Activated CD4-positive, alpha-beta T cell treated with anti-CD3 and anti-CD28 coated beads for 36 hours (primary cell): ENCODE measurements at places on chromosomes 2 and 18. TPM values are rescaled to one million over a fixed set of nuclear protein-coding genes. Genes with fewer than 3 reads are reported as not detected.

GRCh38 chr2:169715379-169716237 lies 18.0 kb upstream of the KLHL23 start:
- DNase-seq: no peak

- no peak for DNase-seq
Observed at GRCh38 chr2:45797451-45798230, 146.2 kb downstream of the PRKCE start.

GRCh38 chr18:45227001-45227742 lies 388.1 kb upstream of the SLC14A2 start:
- no peak for DNase-seq

Gene ALKAL2
- not detected for total RNA-seq

- no peak for DNase-seq
Observed at GRCh38 chr2:23593752-23594459, 208.9 kb downstream of the KLHL29 start.

Gene SIGLEC15
- not detected for total RNA-seq

- DNase-seq: no peak
Observed at GRCh38 chr2:117996525-117996924, 17.3 kb downstream of the CCDC93 start.

- DNase-seq: no peak
Observed at GRCh38 chr18:74114116-74114515, 33.5 kb downstream of the FBXO15 start.

GRCh38 chr2:8840475-8841091 lies 3.2 kb upstream of the KIDINS220 start:
- no peak for DNase-seq

DNA sequence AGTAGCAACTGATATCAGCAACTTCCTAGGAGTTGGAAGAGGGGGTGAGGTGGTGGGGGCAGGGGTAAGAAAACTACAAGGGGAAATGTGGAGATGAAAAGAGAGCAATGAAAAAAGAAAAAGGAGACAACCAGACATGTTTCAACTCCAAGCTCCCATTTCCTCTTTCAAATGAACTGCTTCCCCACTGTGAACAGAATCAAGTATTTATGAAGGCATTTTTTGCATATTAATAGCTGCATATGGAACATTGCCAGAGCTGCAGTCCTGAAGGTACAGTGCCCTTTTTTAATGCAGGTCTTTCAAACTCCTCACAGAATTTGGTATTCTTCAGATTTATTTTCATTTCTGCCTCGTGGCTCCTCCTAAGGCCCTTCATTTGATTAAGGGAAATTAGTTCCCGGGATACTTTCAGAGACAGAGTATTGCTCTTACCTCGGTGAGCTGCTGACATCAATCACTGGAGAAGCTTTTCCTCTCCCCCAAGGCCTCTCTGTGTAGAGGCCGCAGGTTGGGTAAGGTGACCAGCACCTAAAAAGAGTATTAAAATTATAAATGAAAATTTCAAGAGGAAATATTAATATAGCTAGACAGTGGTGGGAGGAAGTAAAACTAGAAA lies 68.4 kb downstream of the KIAA2012 start:
- no peak for DNase-seq

DNA sequence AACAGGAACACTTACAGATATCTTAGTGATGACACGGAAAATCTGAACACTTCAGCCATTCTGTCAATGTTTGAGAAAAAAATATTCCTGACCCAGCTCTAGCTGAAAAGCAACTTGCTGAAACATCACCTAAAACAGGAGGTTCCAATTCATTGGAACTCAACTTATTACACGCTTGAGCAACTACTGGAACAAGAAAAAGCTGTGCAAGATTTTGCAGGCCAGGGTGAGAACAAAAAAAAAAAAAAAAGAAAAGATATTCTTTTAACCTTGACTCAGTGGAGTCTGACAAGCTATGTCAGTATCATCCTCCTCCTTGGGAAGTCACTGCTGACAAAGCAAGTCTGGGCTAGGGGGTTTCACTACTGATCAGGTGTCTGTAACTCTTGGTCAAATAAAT lies 351.0 kb downstream of the SS18 start:
- no peak for DNase-seq

GRCh38 chr2:237594514-237594871 lies 4.0 kb upstream of the RAB17 start:
- no peak for DNase-seq

- DNase-seq: no peak
Observed at GRCh38 chr2:83051538-83052170, 1407.4 kb downstream of the SUCLG1 start.
